Mesothelial cell of epicardium (in vitro differentiated cells): ENCODE measurements at places on chromosomes 16 and 17.
A peak's percentile ranks its signal among the peaks of the same experiment; 100 is the strongest.

GRCh38 chr17:19299214-19299747, 62.1 kb downstream of the EPN2 start:
- no peak for DNase-seq

DNA sequence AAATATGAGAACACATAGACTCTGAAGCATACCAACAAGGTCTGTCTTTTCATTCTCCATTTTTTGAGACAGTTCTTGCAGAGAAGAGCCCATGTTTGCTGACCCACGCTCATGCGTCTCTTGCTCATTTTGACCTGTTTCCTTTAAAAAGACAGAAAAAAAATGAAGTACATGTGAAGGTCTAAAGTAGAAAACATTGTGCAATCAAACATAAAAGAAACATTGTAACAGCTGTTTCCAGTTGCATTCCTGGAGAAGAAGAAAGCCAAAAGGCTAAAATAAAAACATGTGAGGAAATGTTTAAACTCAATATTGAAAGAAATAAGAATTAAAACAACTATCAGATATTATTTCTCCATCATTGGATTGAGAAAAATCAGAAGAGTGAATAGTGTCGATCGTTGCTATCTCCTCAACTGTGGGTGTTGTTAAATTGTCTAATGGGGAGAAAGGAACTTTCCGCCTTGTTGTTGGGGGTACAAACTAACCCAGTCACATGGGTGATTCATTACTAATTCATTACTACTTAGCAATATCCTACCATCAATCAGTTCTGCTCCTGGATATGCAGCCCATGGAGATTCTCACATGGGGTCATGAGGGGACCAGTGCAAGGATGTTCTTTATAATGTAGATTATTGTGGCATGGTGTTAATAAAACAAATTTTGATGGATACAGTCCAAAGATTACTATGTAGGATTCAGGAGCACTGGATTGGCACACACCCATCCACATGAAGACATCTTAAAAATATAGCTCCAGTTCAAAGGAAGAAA, 9.5 kb downstream of the ABCA9 start:
- no peak for DNase-seq

- no peak for DNase-seq
These were observed 520.4 kb downstream of the WWOX start for GRCh38 chr16:78619811-78620210.

DNA sequence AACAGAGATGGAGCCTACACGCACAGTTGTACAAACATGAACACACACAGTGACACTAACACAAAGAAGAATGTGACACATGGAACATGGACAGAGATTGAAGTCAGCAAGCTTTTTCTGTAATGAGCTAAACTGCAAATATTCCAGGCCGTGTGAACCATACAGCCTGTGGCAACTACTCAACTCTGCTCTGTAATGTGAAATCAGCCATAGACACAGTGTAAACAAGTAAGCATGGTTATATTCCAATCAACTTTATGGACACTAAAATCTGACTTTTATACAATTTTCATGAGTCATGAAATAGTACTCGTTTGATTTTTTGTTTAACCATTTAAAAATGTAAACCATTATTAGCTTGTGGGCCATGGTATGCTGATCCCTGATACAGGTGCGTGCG, 120.2 kb downstream of the SMG6 start:
- DNase-seq, result no peak

- DNase-seq, result peak; percentile 85
These were observed 4.5 kb upstream of the HSD17B1 start for GRCh38 chr17:42548070-42548837.
